Breast epithelium (tissue), 4 donors: ENCODE measurements at places on chromosomes 3 and 15.

- DNase-seq = no peak
Measured at GRCh38 chr3:167711439-167711838, 23.3 kb downstream of the PDCD10 start.

GRCh38 chr3:108114423-108115065, 23.7 kb upstream of the CD47 start:
- DNase-seq = no peak

GRCh38 chr15:88805031-88805780, 2.0 kb downstream of the ACAN start:
- DNase-seq = no peak

GRCh38 chr3:49120438-49121131, at the start of gene USP19:
Gene USP19, minus strand, starts transcription at chr3:49120823. Its CDS starts 1,678 bp downstream, at chr3:49119145.
- DNase-seq = peak; percentile 91

- no peak for DNase-seq
Measured at GRCh38 chr3:14923476-14923875, 23.9 kb upstream of the NR2C2 start.

DNA sequence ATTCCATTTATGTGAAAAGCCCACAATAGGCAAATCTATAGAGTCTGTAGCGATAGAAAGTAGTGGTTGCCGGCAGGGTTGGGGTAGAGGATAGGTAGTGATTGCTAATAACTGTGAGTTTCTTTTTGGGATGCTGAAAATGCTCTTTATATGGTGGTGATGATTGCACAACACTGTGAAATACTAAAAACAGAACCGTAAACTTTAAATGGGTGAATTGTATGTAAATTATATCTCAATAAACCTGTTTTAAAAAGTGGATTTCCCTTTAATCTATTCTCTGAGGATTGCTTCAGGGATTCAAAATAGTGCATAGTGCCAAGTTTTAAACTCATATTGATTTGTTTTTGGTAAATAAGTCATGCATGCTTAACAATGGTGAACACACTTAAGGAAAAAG, 140.2 kb downstream of the LPP start:
- no peak for DNase-seq

DNA sequence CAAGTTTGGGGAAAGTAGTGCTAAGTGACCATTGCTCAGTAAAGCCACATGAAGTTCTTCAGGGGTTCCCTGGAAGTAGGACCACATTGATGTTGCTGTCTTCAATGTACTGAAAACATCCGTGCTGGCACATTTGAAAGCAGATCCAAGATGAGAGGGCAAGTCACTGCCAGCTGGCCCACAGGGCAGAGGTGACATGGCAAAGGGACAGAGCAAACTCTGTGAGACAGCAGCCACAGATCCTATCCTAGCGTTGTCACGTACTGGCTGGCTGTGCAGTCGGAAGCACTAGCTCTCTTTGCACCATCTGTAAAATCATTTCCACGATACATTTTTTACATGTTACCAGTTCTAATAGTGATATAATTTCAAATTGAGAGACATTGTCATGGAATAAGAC, 13.8 kb downstream of the MUC13 start:
- DNase-seq = peak; percentile 63

DNA sequence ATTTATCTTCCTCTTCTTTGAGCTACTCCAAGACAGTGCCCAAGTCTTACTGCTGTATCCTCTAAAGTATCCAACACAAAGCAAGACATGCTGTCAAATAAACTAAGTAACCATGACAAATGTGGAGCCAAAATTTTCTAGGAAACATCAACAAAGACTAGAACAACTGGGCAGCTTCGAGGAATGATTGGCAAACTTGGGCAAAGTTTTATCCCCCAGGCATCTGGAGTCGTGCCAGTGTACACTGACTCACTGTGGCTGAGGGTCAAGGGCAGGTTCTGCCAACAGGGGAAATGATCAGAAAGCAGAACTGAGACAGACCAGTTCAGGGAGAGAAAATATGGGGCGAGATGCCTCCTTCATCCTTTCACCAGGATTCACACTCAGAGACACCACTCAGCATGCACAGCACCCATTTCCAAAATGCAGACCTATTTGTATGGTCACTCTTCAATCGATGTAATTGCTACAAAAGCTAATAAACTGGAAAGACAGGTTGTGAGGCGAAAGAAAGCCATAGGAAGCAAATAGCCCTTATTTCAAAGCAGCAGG, 65.8 kb downstream of the MB21D2 start:
- peak; percentile 79 for DNase-seq

GRCh38 chr15:98611808-98612207, 36.5 kb upstream of the IGF1R start:
- peak; percentile 8 for DNase-seq

DNA sequence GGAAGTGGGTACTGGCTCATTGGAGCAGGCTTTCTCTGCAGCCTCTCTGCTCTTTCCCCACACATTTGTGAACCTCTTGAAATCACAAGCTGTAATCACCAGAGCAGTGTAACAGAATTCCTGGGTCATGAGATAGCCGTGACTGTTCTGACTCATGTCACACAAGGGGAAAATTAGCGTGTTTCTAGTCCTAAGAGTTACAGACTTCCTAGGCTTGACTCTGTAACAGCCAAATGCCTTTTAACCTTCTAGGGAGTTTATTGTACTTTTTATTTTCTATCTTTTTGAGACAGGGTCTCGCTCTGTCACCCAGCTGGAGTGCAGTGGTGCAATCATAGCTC, 54.7 kb upstream of the TRAK1 start:
- DNase-seq = no peak
